D721Med (cell line): ENCODE measurements at places on chromosomes 5 and 9.

GRCh38 chr9:133873009-133873408, 119.1 kb downstream of the VAV2 start:
- DNase-seq = no peak

DNA sequence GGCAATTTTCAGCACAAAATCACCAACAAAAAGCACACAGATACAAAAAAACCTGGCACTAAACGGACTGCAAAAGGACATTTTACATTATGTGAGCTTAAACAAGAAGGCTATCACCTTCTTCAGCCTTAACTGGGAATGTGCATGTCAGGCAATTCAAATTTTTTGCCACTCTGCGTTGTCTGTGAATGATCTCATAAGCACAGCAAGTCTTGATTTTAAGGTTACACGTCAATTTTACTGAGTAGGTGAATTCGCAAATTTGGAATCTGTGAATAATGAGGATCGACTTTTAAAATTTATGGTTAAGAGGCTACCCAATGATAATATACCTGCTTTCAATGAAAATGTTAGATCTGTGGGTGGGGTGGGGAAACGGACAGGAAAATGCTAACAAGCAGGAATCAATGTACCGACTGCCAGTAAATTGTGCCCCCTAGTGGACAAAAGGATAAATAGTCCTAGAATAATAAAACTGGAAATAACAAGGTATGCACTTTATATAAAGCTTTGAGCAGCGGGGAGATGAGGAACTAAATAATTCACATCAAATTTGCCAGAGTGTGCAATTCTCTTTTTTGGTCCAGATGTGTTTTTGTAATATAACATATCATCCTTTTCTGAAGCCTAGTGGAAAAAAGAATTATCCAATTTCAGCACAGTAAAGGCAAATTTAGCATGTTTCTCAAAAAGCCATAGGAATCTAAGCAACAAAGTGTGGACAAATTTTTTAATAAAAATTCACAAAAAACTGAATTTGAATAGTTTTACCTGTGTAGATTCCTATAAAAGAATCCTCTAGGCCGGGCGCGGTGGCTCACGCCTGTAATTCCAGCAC, 20.5 kb downstream of the EQTN start:
- no peak for DNase-seq

DNA sequence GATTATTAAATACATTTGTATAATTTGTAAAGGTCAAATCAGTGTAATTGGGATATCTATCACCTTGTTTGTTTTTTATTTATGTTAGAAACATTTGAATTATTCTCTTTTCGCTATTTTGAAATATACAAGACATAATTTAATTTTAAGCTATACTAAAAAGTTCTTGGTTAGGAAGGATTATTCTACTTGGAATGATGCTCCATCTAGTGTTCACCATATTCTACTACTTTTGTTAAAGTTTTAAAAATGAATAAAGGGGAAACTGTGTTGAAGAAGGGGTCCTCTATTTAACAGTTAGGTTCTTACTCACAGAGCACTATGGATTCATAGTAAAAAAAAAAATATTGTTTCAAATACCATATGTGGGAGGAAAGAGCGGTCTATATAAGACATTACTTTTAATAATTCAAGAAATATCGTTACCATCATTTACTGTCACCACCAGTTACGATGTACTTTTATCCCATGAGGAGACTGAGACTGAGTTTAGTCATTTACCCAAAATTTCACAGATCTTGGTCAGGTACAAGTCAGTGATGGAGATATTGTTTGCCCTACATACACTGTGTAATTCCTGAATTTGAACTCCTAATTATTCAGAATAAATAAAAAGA, 6.3 kb upstream of the STOM start:
- no peak for DNase-seq

DNA sequence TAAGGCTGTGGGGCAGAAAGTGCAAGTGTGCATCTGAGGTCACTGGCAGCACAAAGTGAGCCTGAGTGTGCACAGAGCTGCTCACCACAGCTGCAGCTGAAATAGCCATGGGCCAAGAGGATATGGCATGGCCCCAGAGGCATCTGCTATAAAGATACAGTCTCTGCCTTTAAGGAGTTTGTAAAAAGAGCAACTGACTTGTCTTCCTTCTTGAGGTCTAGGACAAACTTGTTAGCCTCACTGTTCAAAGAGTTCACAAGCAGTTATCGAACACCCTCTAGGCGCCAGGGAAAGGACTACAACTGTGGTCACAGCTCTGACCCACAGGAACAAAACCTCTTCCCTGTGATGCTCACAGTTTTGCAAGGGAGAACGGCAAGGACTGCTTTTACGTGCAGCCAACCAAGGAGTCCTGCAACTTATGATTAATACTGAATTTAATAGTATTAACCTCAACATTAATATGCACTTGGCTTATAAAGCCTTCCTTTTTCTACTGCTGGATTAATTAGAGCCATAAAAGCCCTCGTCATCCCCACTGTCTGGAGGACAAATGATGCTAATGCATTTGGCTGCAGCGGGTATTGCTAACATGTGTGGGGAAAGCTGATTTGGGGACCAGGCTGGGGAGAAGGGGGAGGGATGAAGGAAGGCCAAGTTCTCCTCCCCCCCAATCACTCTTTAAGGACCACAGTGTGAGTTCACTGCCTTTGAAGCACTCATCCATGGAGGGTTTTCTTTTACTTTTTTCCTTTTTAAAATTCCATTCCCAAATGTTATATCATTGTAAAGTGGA, 189.8 kb upstream of the TRIM32 start:
- DNase-seq = no peak

GRCh38 chr9:69542942-69543704, 129.0 kb downstream of the APBA1 start:
- no peak for DNase-seq

DNA sequence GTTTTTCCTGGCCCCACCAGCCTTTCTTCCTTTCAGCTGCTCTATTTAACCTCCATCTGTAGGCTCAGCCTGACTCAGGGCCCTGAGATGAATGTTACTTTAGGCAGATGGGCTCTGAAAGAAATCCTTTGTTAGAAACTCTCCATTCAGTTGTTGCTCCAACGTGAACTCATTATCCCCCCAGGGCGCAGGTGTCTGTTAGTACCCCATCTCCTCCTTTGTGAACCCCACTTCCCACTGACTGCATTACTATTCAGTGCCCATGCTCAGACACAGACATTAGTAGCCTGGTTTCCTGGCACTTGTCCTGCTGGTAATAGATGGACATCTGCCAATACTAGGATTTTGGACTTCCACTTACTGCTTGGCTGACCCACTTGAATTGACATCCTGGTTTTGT, 1271.6 kb downstream of the PTPRD start:
- no peak for DNase-seq

DNA sequence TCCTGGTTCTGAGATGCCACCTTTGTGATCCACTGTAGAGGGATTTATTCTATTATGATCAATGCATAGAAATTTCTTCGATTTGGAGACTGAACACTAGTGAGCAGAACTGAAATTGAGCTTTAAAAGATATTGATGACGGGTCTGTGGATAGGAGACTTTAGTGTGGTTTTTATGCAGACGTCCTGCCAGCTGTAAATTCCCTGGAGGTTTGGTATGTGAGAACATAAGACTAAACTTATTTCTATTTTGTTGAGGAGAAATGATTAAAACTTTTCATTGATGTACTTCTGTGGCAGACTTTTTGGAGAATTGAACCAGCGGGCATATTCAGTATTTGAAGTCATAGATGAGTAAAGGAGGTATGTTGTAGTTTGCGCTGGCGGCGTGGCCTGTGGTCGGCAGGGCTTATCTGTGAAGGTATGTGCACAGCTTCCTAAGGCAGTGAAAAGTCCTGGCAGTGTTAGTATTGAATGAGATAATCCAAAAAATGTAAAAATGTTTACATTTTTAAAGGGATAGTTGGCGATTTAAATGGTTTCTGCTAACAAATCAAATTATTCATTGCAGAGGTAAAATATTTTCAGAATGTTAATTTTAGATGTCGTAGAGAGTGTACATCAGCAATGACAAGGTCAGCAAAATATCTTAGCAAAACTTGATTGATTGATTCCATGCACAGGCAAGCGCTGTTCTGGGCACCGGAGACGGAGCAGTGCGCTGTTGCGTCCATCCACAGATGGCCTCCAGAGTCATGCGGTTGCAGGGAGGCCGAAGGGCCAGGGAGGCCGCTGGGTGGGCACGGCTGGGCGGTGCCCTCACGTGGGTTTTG, 20.4 kb downstream of the TENT4A start:
- no peak for DNase-seq

GRCh38 chr9:96048104-96048955, 172.8 kb downstream of the ERCC6L2 start:
- DNase-seq = no peak

DNA sequence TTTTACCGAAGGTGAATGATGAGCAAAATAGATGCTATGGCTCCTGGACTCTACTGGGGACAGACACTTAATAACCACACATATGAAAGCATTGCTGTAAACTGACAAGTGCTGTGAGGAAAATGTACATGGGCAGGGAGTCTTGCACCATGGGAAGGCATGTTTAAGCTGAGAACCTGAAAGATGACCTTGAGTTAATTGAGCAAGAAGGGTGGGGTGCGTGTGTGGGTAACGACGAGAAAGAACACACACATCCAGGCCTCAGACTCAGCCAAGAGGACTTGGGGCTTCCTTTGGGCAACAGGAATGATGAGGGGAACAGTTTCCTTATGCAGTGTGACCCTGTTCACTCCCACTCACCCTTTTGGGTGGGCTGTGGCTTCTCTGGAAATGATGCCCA, 73.1 kb downstream of the HSPA4 start:
- no peak for DNase-seq

DNA sequence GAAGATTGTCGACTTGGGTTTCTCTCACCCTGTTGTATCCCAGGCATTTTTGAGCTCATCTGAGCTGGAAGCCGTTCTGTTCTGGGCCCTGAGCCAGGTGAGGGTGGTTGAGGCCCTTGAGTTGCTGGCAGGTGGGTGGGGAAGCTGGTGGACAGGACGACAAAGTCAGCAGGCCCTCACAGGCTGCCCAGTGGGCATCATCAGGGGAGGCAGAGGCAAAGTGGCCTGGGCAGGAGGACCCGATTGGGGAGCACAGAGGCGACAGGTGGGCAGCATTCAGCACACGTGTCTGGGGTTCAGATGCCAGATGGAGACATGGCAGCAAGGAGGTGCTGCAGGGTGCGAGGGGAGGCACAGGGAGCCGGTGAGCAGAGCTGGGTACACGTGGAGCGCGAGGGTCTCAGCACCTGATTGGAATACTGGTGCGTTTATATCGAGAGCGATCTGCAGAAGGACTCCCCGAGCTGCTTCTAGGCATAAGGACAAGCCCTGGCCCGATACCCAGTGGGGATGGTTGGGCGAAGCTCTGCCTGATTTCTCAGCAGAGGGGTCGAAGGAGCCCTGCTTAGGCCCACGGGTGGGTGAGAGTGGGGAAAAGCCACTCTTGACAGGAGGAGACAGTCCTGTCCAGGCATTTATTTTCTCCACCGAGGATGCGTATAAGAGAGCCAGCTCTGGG, 49.0 kb upstream of the SUSD3 start:
- DNase-seq = no peak

GRCh38 chr9:13431222-13431536, 151.7 kb upstream of the MPDZ start:
- DNase-seq = no peak

DNA sequence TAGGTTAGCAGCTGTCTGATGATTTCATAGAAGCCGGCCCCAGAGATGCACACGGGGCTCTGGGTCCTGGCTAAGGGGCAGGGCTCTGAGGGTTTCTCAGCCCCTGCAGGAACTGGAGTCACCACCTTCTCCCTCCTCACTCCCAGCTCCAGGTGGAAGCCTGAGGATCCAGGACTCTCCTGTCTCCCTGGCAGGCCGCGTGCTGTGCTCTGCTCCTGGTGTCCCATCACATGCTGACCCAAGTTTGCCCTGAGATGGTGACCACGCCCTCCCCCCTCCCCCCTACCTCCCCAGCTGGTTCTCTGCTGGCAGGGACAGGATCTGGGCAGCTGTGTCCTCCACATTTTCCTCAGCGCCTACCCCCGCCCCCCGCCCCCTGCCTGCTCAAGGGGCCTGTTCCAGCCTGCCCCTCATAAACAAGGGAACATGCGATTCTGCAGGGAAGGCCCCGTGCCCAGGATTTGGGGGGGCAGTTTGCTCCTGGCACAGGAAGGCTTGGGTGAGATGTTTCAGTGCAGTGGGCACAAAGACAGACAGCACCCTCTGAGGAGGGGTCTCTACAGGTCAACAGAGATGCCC, 87.4 kb downstream of the PSD2 start:
- DNase-seq = no peak

GRCh38 chr5:78527925-78528324, 120.6 kb downstream of the LHFPL2 start:
- no peak for DNase-seq

GRCh38 chr9:121273064-121273775, 5.3 kb downstream of the GSN start:
- DNase-seq = no peak

DNA sequence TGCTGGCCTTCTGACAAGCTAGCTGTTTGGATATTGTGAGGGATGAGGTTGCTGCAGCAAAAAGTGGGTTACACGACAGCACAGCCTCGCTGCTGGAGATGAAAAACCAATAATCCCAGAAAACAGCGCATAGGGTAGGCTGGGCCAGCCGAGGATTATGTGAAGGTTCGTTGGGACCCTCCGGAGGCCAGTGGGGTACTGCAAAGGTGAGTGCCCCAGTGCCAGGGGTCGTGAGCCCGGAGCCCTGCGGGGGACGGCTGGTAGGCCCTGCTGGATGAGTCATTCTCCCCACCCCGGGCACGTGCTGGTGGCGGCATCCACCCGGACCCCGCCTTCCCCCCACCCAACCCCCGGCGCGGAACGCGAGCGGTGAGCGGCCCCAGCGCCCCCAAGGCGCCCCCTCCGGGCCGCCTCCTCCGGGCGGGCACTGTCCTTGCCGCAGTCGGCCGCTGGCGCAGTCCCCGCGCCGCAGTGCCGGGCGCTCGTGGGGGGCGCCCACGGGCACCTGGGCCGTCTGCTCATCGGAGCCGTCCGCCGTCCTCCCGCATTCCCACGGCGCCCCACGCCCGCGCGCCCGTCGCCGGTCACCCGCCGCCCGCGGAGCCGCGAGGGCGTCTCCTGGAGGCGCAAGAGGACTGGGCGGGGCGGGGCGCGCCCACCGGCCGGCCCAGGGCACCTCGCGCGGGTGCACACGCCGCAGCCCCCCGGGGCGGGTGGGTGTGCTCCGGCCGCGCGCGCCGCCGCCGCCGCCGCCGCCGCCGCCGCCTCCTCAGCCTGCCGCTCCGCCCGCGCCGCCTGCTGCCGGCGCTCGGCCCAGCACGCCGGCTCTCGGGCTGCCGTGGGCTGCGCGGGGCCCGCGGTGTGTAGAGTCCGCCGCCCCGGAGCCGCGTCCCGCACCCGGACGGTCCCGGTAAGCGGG, at the start of gene PHF24:
TSS of gene PHF24 (plus strand) at position 794 of the 919 bp plus-strand sequence. CDS start 13,014 bp downstream, outside the sequence.
- DNase-seq = no peak

DNA sequence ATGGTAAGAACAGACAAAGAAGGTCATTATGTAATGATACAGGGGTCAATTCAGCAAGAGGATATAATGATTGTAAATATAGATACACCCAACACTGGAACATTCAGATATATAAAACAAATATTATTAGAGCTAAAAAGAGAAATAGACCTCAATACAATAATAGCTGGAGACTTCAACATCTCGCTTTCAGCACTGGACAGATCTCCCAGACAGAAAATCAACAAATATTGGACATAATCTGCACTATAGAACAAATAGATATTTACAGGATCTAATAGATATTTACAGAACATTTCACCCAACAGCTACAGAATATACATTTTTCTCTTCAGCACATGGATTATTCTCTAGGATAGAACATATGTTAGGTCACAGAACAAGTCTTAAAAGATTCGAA, 190.6 kb upstream of the RFX3 start:
- DNase-seq = no peak

GRCh38 chr9:33125871-33126823, 41.0 kb downstream of the B4GALT1 start:
- peak; percentile 59 for DNase-seq
